Fibroblast of lung (primary cell): ENCODE measurements at places on chromosomes 2 and 18.

DNA sequence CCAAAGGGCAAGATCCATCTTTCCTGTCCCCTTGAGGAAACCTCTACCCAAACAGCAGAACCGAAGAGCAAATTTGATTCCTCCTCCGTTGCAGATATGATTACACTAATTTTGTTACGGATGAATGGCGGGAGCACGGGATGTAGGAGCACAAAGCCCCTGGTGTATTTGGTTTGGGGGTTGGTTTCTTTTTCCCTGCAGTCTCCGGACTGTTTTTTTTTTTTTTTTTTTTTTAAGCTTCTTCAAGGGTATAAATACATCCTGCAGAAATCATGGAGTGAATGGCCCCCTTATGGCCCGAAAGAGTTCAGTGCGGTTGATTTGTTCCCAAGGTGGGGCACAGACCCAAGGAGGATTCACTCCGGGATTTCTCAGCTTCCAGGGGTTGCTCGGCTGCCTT is 135.3 kb upstream of the SH3BP4 start:
- DNase-seq: no peak

- DNase-seq: no peak
Measured at GRCh38 chr2:98419977-98420725, 24.5 kb upstream of the INPP4A start.

DNA sequence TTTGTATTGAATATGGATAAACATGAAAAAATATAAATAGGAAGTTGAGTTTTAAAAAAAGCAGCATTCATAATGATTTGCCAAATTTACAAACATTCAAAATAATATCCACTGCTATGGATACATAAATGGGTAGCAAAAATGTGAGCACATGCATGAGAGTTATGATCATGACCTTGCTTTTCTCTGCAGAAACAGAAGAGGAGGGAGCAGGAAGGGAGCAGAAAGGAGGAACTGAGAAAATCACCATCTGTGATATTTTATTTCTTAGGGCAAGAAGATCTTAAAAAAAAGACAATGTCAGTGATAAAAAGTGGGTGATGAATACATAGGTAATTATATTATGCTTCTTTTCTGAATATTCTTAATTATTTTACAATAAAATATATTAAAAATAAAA is 17.7 kb upstream of the CCDC93 start:
- no peak for DNase-seq

DNA sequence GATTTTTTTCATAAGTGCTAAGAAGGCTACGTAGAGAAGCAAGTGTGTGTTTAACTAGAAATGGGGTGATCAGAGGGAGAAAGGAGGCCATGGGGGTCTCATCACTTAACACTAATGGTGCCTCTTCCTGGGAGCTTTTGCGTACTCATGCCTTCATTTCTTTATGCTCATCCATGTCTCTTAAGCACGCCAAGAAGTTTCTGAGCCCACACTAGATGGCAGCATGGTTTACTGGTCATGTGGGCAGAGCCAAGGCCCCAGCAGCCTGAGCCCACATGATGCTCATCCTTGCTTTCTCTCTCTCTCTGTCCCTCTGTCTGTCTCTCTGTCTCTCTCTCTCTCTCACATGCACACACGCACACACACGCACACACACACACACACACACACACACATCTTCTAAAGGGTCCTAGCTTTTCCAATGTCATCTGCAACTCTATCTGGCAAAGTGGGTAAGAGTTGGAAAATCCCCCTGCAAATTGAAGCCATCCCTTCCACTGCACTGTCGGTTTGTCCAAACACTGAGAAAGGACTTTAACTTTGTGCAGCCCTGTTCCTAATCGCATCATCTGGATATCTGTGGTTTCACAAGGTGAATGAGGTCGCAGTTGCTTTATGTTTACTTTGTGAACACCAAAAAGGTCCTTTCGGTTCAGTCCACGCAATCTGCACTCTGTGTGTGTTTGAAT is 137.1 kb upstream of the CCDC68 start:
- peak; percentile 65 for DNase-seq

DNA sequence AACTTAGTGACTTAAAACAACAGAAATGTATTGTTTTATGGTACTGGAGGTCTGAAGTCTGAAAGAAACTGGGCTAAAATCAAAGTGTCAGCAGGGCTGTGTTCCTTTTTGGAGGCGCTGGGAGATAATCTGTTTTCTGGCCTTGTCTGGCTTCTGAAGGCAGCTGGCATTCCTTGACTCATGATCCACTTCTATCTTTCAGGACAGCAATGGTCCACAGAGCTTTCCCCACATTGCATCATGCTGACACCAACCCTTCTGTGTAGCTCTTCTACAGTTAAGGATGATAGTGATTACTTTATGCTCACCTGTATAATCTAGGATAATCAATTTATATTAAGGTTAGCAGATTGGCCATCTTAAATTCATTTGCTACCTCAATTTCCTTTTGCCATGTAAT is 392.1 kb downstream of the TDRD15 start:
- DNase-seq: peak; percentile 45

GRCh38 chr2:38106405-38107094 is 30.6 kb upstream of the CYP1B1 start:
- peak; percentile 68 for DNase-seq

DNA sequence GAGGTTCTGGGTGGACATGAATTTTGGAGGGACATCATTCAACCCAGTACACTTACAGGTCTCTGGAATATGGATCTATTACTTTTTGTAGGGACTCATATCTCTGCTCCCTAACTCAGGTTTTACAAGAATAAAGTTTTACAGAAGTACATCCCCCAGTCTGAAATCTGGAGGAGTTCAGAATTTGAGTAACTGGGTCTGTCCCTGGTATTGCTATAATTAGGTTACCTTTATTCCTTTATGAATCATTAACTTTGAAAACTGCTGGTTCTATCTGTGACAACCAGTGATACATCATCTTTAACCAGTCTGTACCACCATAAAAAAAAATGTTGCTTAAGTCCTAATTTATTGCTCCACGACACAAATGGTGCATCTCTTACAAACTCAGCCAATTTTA is 59.9 kb downstream of the INSIG2 start:
- DNase-seq: no peak

- peak; percentile 77 for DNase-seq
Measured at GRCh38 chr2:122643725-122644329, 888.4 kb downstream of the TSN start.

- no peak for DNase-seq
Measured at GRCh38 chr2:43327119-43327518, 100.7 kb upstream of the ZFP36L2 start.

DNA sequence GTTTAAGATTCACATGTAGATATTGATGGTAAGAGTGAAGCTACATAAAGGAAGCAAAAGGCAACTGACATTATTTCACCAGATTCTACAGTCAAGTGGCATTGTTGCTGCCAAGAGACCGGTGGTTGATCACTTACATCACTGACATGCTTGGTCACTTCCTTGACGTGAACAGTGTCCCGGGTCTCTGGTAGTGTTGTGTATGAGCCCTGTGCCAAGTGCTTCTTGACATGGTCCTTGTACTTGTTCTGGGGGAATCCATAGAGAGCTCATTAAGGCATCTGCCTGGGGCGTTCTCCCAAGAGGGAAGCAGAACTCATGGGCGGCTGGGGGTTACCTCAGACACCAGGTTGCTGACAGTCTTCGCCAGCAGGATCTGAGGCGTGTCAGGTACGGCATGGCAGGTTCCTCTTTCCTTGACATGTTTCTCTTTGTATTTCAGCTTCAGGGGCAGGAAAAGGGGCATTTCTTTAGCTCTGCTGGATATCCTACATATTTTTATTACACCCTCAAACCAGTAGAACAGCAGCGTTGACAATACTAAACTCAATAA is 116.2 kb downstream of the RIF1 start:
- DNase-seq: no peak

- DNase-seq: no peak
Measured at GRCh38 chr2:174781996-174782395, 17.7 kb upstream of the CHRNA1 start.

DNA sequence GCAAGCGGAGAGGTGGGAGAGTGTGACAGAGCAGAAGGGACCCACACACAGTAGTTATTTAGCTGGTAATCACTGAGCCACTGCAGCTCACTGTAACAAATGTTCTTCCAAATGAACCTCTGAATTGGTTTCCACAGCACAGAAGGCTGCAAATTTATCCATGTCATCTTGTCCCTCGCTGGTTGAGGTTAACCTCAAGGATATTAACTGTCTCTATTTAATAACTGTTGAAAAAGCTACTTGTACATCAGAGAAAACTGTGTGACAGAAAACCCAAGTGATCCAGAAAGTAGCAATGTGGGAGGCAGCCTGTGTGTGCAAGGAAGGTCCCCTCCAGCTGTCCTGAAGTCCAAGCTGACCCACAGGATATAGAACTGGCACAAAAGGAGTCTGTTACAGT is 153.6 kb downstream of the DSEL start:
- DNase-seq: no peak

GRCh38 chr18:46343456-46343855 is 239.3 kb downstream of the HAUS1 start:
- no peak for DNase-seq

GRCh38 chr2:69563021-69563420 is 80.5 kb downstream of the AAK1 start:
- DNase-seq: no peak

GRCh38 chr2:172070936-172071335 is 14.4 kb upstream of the DLX1 start:
- no peak for DNase-seq

DNA sequence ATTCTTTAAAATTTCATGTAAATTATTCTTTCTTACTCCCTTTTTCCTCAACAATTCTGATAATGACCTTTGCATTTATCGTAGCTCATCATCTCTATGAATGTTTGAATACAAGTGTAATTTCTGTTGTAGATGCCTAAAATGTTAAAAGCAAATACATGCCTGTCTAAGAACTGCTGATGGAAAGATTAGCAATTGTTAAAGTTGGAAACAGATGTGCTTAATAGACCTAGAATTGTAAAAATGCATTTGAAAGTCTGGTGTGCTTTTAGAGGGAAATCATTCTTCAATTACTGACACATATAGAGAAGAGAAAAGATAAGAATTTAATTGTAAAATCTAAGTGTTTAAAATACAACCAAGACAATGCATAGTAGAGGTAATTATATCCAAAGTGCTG is 50.4 kb downstream of the CCDC102B start:
- no peak for DNase-seq

DNA sequence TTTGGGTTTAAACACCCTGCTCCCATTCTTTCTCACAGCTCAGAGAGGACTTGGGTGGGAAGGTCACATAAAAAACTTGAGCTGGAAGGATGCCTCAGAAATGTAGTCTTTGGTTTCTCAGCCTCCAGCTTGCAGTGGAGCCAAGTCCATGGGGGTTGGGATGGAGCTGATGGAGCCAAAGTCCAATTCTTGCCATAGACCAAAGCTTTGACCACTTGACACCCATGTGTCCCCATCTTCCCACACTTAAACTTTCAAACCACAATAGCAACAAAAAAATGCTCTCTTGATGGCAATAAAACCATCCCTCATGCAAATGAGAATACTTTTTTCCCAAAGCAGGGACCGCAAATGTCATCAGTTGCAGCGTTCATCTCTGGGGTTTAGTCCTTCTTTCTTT is 14.7 kb upstream of the DAW1 start:
- DNase-seq: peak; percentile 84

DNA sequence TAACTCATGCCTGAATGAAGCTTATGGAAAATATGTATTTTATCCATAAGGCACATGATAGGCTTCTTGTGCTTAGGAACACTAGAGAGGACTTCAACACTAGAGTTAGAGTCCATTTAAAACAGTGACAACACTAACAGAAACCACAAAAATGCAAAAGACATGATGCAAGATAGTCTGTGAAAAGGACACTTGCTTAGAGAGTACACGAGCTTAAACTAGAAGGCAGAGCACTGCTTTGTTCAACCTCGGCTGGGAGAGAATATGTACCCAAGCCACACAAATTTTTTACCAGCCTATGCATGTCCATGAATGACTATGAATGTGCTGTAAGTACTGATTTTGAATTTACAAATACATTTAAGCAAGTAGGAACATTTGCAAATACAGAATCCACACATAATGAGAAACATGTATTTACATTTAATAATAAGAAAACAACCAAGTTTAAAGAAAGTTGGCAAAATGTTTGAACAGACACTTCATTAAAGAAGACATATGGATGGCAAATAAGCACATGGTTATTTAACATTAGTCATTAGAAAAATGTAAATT is 130.6 kb downstream of the SPOPL start:
- DNase-seq: peak; percentile 44

GRCh38 chr2:165294912-165295311 is 55.7 kb downstream of the SCN2A start:
- DNase-seq: no peak

- DNase-seq: no peak
Measured at GRCh38 chr2:202286595-202286994, 21.0 kb downstream of the NOP58 start.

GRCh38 chr2:176960736-176961520 is 251.7 kb upstream of the HNRNPA3 start:
- DNase-seq: no peak

DNA sequence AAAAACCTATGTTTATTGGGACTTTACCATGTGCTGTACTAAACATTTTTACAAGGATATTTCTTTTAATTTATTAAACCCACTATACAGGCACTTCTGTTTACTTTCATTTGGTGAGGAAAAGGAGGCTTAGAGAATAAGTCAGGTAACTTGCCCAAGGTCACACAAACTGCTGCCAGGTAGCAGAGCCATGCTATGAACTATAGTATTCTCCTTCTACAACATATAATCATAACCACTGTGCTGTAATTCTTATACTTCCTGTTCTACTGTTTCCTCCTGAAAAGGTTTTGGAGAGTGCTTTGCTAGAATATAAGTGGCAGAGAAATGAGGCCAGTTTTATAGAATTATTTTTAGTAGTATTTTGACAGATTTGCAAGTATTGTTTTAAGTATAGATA is 29.5 kb downstream of the SLC39A10 start:
- DNase-seq: no peak

GRCh38 chr2:179830043-179830787 is 31.2 kb downstream of the ZNF385B start:
- DNase-seq: no peak

DNA sequence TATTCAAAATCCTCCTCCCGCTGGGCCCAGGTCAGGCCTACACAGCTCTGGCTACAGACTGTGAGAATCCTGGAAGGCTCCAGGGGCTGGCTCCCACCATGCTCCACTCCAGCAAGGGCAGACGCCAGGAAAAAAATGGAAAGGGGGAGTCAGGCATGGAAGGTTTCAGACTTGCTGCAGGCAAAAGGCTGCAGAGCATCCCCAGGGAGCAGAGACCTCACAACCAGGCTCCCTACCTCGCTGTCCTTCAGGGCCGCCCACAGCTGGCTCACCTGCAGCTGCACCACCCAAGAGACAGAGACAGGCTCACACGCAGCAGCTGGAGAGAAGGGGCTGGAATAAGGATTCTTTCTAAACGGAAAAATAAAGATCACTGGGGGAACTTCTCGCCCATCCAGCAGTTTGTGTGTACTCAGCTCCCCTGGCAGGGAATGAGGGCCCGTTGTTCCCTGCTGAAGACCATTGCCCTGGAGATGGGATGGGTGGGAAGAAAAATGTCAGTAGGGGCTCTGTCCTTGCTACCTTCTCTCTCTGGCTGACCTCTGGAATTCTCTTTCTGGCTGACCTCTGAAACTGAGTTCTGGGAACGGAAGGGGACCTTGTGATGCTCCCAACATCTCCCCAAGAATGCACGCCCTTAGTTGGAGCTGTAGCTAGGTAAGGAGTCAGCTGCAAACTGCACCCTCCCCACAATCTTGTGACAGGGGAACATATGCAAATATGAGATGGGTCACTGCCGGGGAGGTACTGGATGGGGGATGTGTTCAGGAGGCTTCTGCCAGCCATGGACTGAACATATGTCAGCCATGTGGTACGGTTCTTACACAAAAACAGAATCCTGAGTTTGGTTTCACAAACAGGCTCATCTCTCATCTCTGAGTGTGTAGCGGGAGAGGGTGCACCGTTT is 34.5 kb downstream of the BCL2 start:
- no peak for DNase-seq
